Left renal pelvis (tissue), 4 donors: ENCODE measurements at places on chromosomes 1 and 21.

- DNase-seq: no peak
Observed at GRCh38 chr1:50704126-50704525, 255.9 kb downstream of the FAF1 start.

DNA sequence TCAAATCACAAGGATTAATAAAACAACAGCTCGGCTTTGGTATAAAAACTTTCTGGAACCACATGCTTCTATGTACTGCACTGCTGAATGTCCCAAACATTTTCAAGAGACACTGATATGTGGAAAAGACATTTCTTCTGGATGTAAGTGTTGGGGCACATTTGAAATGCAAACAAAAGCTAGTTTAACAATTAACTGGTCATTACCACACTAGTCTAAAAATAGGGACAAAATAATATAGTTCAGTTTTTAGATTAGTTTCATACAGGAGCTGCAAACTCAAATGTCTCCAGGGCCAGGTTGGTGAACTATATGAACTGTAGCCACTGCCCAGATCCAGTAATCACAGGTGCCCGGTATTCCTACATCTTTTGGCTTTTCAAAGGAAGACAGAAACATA lies 3.2 kb downstream of the IL23R start:
- no peak for DNase-seq

GRCh38 chr1:93087532-93087931 lies 8.4 kb downstream of the MTF2 start:
- DNase-seq: no peak

- no peak for DNase-seq
Observed at GRCh38 chr1:119001181-119002027, 13.3 kb upstream of the TBX15 start.

DNA sequence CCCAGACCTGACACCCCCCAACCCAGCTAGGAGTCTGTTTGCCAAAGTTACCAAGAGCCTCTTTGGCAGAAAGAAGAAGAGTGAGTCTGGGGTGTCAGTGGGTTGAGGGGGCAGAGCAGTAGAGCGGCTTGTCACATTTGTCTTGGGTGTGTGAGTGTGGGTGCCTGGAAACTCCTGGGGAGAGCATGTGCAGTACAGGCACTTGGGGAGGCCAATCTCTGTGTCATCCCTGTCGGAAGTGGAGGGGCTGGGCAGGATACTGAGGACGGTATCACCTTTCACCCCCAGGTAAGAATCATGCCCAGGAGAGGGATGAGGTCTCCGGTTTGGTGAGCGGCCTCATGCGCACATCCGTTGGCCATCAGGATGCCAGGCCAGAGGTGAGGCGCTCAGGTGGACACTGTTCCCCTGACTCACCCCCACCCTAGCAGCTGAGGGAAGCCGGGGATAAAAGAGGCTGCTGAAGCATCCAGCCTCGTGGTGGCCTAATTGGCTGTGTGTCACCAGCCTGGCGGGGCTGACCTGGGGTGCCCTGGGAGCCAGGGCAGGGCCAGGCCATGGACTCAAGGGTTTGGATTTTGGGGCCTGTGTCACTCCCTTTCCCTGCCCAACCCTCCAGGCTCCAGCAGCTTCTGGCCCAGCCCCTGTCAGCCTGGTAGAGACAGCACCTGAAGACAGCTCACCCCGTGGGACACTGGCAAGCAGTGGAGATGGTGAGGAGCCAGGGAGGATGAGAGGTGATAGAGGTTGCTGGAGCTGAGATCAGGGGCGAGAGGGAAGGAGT lies 3.3 kb downstream of the PLK3 start:
- DNase-seq: no peak

GRCh38 chr1:228434689-228435088 lies 18.0 kb upstream of the TRIM17 start:
- no peak for DNase-seq
